ENCODE measurements at places on chromosomes 12 and 14. TPM values are rescaled to one million over a fixed set of nuclear protein-coding genes. Genes with fewer than 3 reads are reported as not detected.

DNA sequence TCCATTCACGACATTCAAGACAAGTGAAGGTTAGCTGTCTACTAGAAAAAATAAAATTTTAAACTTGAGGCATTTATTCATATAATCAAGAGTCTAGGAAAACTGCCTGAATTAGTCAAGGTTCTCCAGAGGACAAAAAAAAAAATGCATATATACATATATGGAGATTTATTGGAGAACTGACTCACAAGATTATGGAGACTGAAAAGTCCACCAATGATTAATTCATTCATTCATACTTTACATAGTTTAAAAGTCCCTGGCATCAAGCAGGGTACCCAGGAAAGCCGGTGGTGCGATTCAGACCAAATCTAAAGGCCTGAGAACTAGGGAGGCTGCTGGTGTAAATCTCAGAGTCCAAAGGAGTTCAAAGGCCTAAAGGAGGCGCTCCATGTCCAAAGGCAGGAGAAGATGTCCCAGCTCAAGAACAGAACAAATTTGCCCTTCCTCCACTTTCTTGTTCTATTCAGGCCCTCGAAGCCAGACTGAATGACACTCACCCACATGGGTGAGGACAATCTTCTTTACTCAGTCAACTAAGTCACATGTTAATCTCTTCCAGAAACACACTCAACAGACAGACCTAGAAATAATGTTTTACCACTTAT is 64.3 kb downstream of the ANKS1B start:
- DNase-seq: peak; percentile 57
- peaks cover 5% of the 10 kb centered on the region for H3K36me3 ChIP-seq
- no peak overlapping the region for H3K27ac ChIP-seq
- H3K4me3 ChIP-seq: no peak overlapping the region
- H3K4me1 ChIP-seq: peaks cover 12% of the 10 kb centered on the region

CLEC2B gene
- not detected for total RNA-seq

DNA sequence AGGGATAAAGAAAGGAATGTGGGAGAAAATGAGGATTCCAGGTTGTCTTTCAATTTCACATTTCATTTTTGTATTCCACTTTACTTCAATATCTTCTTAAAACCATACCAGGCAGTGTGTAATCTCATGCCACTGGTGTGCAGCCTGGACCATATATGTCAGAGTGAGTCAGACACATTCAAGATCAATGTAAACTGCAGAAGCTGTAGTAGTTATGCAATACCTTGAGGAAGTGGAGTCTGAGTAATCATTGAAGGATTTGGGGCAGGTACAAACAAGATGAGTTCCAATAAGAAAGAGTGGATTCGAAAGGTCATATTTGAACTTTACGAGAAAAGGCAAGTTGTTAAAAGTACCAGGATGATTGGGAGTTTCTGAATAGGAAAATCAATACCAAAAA is 14.1 kb downstream of the PLCZ1 start:
- no peak for DNase-seq
- no peak overlapping the region for H3K27ac ChIP-seq
- no peak overlapping the region for H3K4me3 ChIP-seq
- H3K4me1 ChIP-seq: peaks cover 4% of the 10 kb centered on the region

DNA sequence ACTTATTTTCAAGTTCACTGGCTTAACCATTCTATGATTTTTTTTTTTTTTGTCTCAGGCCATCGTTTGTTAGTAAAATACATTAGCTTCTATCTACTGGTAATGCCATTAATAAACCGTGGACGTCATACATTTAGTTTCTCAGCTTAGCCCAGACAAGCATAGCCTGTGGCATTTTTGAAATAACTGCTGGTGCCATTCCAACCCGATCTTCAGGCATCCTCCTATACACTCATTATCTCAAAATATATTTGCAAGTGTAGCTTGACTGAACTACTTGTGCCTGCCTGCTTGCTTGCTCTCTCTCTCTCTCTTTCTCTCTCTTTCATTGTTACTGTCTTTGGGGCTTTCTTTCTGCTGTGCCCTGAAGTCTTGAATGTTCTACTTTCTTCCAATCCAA is 12.7 kb upstream of the MBIP start:
- H3K27me3 ChIP-seq: peaks cover under 1% of the 10 kb centered on the region
- no peaks in the 10 kb centered on the region for H3K36me3 ChIP-seq
- H3K27ac ChIP-seq: no peak overlapping the region
- no peak overlapping the region for H3K4me3 ChIP-seq
- no peak for DNase-seq
- no peaks in the 10 kb centered on the region for H3K4me1 ChIP-seq

GRCh38 chr14:101594511-101595148 is 33.3 kb downstream of the DIO3 start:
- DNase-seq: no peak
- H3K4me1 ChIP-seq: no peaks in the 10 kb centered on the region
- no peaks in the 10 kb centered on the region for H3K27me3 ChIP-seq
- H3K4me3 ChIP-seq: no peak overlapping the region
- H3K36me3 ChIP-seq: no peaks in the 10 kb centered on the region

CRACR2A gene
- 1.1 TPM for total RNA-seq

PPP1CC gene
- 201 TPM for total RNA-seq

GRCh38 chr14:39102265-39102968 is 618 bp downstream of the SEC23A start:
- H3K36me3 ChIP-seq: peaks cover 10% of the 10 kb centered on the region
- H3K27me3 ChIP-seq: no peaks in the 10 kb centered on the region
- peak overlapping the region; percentile 90 for H3K4me3 ChIP-seq

GRCh38 chr12:89453121-89453978 is 71.2 kb downstream of the GALNT4 start:
- H3K4me3 ChIP-seq: no peak overlapping the region
- H3K27ac ChIP-seq: peak overlapping the region; percentile 34
- H3K4me1 ChIP-seq: peaks cover 14% of the 10 kb centered on the region
- no peak for DNase-seq

KRT75 gene
- total RNA-seq: not detected

DNA sequence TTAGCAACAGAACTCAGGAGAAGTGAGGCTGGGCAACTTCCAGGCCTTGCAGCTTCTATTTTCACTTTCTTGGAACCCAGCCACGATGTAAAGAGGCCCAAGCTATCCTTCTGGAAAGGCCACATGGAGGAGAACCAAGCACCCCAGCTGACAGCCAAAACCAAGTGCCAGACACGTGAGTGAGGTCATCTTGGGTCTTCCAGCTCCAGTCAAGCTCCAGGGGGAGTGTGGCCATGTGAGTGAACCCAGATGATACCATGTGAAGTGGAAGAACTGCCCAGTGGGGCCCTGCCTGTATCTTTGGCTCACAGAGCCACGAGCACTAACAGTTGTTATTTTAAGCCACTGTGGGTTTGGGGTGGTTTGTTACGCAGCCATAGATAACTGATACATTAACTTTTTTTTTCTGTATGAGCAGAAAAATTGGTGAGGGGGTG is 126.8 kb upstream of the MAP1LC3B2 start:
- H3K4me1 ChIP-seq: no peaks in the 10 kb centered on the region
- no peak overlapping the region for H3K27ac ChIP-seq
- no peaks in the 10 kb centered on the region for H3K36me3 ChIP-seq

SALL2 gene
- total RNA-seq: 120 TPM

DNA sequence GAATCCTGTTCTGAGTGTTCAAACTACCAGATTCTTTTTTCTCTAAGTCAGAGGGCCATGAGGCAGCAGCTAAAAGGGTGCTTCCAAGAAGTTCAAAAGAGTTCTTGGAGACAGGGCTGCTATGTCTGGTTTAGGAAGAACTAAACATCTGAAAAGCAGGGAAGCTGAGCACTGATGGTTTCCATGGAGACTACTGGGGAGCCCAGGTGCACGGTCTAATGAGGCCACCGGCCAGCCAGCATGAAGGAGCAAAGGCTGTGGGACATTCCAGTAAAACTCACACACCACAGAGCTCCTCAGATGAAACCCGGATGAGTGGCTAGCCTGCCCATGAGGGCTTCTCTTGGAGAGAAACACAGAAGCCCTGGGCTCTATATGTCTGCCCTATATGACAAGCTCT is 97.3 kb downstream of the KCNK10 start:
- no peaks in the 10 kb centered on the region for H3K27me3 ChIP-seq
- H3K4me3 ChIP-seq: no peak overlapping the region
- no peak for DNase-seq
- H3K36me3 ChIP-seq: no peaks in the 10 kb centered on the region
- no peak overlapping the region for H3K27ac ChIP-seq

MGP gene
- not detected for total RNA-seq

DNA sequence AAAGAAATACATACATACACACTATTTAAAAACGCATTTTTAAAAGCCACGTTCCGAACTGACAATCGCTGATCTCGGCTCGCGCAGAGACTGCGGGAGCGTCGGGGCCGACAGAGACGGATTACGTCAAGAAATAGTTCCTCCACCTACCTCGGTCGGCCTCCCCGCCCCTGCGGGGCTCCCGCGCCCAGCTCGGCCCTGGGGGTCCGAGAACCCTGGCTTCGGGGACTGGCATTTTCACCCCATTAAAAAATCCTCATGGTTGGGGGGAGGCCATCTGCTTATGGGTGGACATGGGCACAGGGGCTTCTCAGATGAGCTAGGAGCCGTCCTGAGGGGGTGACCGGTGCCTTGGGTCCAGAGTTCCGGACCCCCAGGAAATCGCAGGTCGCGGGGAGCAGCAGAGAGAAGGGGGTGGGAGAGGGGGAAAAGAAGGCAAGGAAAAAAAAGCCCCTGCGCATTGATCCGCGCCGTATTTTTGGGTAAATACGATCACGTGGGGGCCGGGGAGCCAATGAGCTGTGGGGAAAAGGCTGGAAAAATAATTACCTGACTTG is 324 bp upstream of the HOXC9 start:
- peaks cover 100% of the 10 kb centered on the region for H3K27me3 ChIP-seq
- no peaks in the 10 kb centered on the region for H3K36me3 ChIP-seq
- H3K4me3 ChIP-seq: no peak overlapping the region
- no peak overlapping the region for H3K27ac ChIP-seq
- peak; percentile 67 for DNase-seq

All from endodermal cell (in vitro differentiated cells).